ENCODE measurements at places on chromosomes 11 and 22. TPM values are rescaled to one million over a fixed set of nuclear protein-coding genes. Genes with fewer than 3 reads are reported as not detected.

DNA sequence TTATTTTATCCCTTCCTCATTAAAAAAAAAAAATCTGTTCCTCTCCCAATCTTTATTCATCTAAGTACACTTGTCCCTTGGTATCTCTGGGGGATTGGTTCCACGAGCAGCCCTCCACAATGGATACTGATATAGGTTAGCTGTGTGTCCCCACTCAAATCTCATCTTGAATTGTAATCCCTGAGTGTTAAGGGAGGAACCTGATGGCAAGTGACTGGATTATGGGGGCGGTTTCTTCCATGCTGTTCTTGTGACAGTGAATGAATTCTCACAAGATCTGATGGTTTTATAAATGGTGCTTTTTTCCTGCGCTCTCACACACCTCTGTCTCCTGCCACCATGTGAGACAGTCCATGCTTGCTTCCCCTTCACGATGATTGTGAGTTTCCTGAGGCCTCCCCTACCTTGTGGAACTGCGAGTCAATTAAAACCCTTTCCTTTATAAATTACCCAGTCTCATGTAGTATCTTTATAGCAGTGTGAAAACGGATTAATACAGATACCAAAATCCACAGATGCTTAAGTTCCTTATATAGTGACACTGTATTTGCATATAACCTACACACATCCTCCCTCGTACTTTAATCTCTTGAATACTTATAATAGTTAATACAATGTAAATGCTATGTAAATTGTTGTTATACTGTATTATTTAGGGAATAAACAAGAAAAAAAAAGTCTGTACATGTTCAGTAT is 62.0 kb downstream of the PACS1 start:
- no peak for DNase-seq

RBMXL2 gene
- polyA plus RNA-seq = not detected

DNA sequence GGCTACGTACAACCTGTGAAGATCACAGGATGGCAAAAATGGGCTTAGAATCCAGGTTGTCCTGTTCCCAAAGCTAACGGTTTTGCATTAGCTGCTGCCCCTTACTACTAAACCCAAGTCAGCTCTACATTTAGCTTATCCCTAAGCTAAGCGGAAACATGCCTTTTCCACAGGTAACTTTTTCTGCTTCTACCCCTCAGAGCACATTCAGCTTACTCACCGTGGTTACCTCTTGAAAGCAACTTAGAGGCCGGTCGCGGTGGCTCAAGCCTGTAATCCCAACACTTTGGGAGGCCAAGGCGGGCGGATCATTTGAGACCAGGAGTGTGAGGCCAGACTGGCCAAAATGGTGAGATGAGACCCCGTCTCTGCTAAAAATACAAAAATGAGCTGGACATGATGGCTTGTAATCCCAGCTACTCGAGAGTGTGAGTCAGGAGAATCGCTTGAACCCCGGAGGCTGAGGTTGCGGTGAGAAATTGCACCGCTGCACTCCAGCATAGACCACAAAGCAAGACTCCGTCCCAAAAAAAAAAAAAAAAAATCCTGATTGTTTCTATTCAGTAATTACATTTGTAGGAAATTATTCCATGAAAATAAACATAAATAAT is 790 bp upstream of the TMEM41B start:
- no peak for DNase-seq

DNA sequence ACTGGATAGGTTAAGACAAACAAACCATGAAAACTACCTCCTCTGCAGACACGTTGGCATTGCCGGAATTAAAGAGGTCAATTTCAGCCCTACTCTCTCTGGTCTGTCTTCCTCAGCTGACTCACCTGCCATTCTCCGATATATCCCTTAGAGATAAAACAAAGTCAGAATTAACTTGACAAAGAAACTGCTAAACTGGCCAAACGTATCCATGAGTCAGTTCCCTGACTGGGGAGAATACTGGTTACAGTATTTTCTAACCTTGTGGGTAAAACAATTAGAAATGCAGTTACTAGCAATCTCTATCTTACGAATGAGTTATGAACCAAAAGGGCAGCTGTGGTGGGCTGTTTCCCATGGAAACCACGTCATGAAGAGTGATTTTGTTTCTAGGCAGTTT is 96.2 kb downstream of the RDX start:
- DNase-seq = no peak

DNA sequence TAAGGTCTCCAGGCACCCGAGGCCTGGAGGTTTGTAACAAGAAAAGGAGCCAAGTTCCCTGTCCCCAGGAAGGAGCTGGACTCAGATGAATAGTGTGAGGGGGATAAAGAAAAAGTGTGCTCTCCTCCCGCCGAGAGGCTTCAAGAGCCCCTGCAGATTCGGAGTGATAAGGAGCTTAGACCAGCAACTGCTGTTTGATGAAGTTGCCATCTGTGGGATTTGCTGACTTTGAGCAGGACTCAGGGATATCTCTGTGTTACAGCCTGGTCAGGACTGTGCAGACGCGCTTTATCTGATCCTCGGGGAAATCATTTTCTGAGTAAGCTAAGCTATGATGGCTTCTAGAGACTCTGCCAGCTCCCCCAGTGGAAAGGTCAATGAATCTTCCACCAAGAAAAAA is 1017.0 kb downstream of the TBC1D22A start:
- no peak for DNase-seq

GRCh38 chr11:25650319-25650718 is 681.6 kb upstream of the ANO3 start:
- DNase-seq = no peak

DNA sequence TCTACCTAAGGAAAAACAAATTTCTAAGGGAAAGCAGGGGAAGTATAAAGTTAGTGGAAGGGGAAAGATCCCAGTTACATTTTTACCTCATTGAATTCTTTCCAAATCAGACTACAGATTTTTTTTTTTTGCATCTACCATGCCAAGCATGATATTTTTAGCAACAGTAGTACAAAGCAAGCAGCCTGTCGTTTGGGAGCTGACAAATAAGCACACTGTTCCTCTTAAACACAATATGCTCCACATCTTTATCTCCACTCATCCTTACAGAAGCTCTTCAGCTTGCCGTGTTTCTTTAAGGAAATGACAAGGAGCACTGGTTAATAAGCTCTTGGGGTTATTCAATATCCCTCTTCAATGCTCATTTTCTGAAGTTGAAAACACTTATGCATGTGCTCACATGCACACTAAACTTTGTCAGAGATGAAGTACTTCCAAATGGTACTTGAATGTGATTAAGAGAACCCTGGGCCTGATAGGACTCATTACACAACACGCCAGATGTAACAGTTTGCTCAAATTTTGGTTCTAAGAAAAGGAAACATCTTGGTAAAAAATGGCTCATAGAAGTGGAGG is 53.8 kb downstream of the PAX6 start:
- no peak for DNase-seq

DNA sequence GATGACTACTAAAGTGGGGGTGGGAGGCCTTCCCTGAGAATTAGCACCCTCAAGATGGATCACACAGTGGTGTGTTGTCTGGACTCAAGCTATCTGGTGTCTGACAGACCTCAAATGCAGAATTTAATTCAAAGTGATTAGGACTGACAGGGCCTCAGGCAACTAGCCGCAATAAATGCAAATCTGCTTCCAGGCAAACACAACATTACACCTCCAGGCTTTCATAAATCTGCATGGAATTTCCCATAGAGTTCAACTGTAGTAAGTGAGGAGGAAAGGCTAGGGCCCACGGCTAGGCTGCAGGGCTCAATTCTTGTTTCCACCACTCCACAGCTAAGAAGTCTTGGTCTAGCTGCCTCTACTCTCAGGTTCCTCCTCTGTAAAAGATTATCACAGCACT is 331.4 kb downstream of the LARGE1 start:
- DNase-seq = no peak

UPB1 gene
- 0.14 TPM for polyA plus RNA-seq

GRCh38 chr11:103077554-103077953 is 14.4 kb downstream of the DCUN1D5 start:
- DNase-seq = no peak

MFRP gene
- not detected for polyA plus RNA-seq

FLRT1 gene
- 0.12 TPM for polyA plus RNA-seq

DNA sequence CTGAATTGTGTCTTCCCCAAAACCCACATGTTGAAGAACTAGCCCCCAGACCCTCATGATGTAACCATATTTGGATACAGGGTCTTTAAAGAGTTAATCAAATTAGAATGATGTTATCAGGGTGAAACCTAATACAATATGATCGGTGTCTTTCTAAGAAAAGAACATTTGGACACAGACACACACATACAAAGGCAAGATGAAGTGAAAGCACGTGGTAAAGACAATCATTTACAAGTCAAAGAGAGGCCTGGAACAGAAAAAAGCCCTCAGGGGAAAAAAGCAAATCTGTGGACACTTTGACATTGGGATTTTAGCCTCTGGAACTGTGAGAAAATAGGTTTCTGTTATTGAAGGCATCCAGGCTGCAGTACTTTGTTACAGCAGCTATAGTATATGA is 733.4 kb downstream of the JRKL start:
- DNase-seq = no peak

CASP4 gene
- 75.1 TPM for polyA plus RNA-seq

RAG2 gene
- not detected for polyA plus RNA-seq

- no peak for DNase-seq
Observed at GRCh38 chr11:94725097-94725496, 43.1 kb upstream of the AMOTL1 start.
